Right atrium auricular region (tissue), 2 donors: ENCODE measurements at places on chromosomes 6 and 20.

GRCh38 chr6:32196682-32197616 is 4.5 kb upstream of the GPSM3 start:
- no peak for DNase-seq
- no peaks in the 10 kb centered on the region for H3K27me3 ChIP-seq
- H3K27ac ChIP-seq, result peak overlapping the region; percentile 100
- H3K36me3 ChIP-seq, result no peaks in the 10 kb centered on the region

DNA sequence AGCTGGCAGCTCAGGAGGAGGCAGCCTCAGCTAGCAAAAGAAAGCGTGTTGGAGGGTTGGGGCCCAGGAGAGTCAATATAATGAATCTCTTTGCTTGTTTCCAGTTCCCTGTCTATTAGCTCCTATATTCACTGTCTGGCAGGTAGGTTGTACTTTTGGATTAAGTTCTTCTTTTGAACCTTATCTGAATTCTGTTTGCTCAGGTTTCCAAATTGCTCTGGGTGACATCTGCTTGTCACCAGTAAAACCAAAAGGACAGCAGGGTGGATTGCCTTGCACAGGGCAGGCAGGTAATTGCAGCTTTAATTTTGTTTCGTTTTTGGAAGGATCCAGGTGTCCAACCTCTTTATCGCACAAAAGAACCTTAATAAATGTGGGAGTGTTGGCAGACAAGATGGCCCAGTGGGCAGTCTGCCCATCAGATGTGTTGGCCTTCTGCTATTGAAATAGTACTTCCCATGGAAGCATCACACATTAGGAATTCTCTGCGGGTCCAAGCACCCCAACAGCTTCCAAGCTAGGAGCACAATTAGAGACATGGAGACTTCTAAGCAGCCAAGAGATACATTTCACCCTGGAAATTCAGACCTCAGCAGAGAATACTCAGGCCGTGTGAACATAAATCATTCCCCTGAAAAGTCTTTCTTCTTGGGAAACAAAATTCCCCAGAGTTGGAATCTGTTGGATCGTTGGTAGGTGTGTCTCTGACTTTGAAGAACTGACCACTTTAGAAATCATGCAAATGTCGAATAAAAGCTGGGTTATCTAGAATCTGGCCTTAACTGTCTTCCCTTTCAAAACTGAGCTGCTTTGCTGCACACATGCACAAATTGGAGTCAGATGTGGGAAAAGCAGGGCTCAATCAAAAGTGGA is 286.9 kb upstream of the BMP2 start:
- H3K4me1 ChIP-seq, result no peaks in the 10 kb centered on the region
- DNase-seq, result no peak
- H3K27ac ChIP-seq, result no peak overlapping the region
- no peak overlapping the region for H3K4me3 ChIP-seq

DNA sequence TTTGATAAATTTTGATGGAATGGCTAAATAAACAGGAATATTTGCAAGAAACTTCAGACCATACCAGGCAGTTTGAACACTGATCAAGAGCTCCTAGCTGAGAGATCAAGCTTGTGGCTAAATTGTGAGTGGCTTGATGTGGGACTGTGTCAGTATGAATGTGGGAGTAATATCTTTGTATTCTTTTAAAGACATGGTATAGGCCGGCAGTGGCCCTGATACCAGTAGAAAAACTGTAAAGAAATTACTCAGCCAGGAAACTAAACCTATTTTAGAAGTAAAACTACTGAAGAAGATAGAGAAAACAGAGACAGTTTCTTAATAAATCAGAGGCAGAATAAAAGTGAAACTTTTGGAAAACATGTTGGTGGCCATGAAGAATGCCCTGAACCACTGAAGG is 608.4 kb upstream of the SYNCRIP start:
- no peak for DNase-seq
- no peak overlapping the region for H3K27ac ChIP-seq
- H3K27me3 ChIP-seq, result no peaks in the 10 kb centered on the region
- no peak overlapping the region for H3K4me3 ChIP-seq

DNA sequence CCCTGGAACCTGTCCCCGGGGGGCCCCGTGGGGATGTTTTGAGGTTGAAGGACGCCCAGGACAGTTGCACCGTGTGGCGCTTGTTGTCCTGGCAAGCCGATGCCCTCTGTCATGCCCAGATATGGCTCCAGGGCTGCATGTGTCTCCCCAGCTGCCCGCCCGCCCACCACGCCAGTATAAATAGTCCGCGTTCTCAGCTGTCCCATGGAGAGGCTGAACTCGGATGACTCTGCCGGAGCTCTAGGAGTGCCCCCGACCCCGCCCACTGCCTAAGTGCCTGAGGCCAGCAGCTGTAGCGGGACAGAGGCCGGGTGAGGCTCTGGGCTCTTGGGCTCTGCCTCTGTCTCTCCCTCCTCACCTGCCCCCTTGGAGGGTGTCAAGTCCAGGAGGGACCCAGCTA is 83.0 kb upstream of the GATA5 start:
- H3K4me1 ChIP-seq, result no peaks in the 10 kb centered on the region
- H3K27me3 ChIP-seq, result no peaks in the 10 kb centered on the region
- peaks cover 45% of the 10 kb centered on the region for H3K36me3 ChIP-seq
- peak; percentile 74 for DNase-seq
- peak overlapping the region; percentile 91 for H3K27ac ChIP-seq
- H3K4me3 ChIP-seq, result peak overlapping the region; percentile 10

- H3K4me3 ChIP-seq, result no peak overlapping the region
- H3K27me3 ChIP-seq, result no peaks in the 10 kb centered on the region
- peaks cover 51% of the 10 kb centered on the region for H3K36me3 ChIP-seq
- no peak overlapping the region for H3K27ac ChIP-seq
- no peak for DNase-seq
Observed at GRCh38 chr20:63596423-63596822, 22.4 kb upstream of the HELZ2 start.
